Inflammatory macrophage treated with lipopolysaccharide for 4 hours (primary cell): ENCODE measurements at places on chromosomes 1 and 21.
A peak's percentile ranks its signal among the peaks of the same experiment; 100 is the strongest.

- no peak for DNase-seq
These were observed 24.5 kb downstream of the BACH1 start for GRCh38 chr21:29323189-29323588.

- DNase-seq = peak; percentile 77
These were observed 8.4 kb downstream of the QSOX1 start for GRCh38 chr1:180163041-180163440.

- DNase-seq = peak; percentile 98
These were observed 13.8 kb upstream of the AK2 start for GRCh38 chr1:33050221-33051076.

DNA sequence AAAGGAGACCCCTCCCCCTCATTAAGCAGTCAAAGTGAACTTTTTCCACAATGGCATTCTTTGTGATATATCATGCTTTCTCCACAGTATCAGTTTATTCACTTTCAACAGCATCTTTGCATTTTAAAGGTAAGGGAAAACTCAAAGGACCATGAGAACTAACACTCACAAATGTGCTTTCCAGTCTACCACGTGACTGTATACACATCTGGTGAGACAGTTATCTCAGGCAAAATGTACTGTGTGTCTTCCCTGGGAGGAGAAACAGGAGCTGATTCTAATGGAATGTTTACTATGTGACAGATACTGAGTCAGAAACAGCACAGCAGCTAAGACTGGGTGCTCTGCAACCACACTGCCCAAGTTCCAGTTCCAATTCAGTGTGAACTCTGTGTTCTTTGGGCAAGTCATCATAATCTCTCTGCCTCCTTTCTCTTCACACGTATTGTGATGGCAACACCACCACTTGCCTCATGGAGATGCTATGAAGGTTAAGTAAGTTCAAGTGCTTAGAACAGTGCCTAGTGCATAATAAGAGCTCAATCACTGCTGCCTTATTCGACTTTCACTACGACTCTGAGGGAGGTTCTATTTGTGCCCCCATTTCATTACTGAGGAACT lies 79.0 kb downstream of the SLC45A1 start:
- peak; percentile 64 for DNase-seq

DNA sequence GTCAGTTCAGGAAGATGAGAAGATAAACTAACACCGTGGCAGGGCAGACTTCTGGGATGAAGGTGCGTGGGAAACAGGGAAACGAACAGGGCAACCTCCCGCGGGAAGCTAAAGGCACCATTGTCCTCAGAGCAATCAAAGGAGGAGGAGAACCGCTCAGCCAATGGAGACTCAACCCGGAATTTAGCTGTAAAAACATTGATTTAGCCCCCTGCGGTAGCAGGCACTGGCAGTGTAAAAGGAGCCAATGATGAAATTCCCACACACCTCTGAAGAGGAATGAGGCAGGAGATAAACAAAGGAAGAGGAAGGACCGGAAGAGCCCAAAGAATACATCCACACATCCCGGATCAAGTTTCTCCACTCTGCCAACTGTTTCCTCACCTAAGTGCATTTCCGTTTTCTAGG lies 19.5 kb downstream of the HLCS start:
- no peak for DNase-seq

DNA sequence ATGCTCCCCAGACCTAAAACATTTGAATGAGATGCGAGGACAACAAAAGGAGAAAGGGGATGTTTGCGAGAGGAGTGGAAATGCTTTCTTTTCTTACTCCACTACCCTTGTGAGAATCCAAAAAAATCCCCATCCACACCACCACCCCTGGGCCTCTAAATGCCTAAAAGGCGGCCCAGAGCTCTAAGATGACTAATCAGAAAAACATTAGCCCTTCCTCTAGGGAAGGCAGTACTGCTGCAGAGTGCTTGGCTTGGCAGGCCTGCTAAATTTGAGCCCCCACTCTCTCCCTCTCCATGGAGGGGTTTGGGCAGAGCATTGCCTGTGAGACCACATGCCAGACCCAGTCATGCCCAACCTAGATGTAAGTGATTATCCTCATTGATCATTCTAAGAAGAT lies 347.9 kb downstream of the USH2A start:
- DNase-seq = no peak

DNA sequence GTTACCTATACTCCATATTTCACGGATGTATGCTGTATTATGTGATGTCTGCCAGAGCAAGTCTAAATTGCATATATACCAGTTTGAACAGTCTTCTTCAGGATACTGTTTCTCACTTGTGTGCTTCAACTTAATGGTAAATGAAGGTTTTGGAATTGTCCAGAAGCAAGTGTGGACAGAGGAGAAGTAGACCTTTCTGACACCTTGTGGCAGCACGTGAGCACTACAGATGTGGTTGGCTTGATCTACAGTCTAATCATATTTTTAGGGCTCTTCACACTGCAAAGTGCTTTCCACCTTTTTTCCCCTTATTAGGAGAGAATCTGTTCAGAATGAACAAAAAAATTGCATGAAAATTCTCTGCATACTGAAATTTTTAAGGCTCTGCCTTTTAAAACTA lies 10.9 kb downstream of the MORC3 start:
- DNase-seq = peak; percentile 44

- peak; percentile 97 for DNase-seq
These were observed 13.7 kb downstream of the DHRS3 start for GRCh38 chr1:12604114-12604874.

- DNase-seq = no peak
These were observed 18.2 kb downstream of the CENPF start for GRCh38 chr1:214621236-214621635.

- no peak for DNase-seq
These were observed 45.5 kb downstream of the TOR1AIP2 start for GRCh38 chr1:179831852-179832699.

- DNase-seq = no peak
These were observed 201.0 kb downstream of the PBX1 start for GRCh38 chr1:164759979-164760469.

DNA sequence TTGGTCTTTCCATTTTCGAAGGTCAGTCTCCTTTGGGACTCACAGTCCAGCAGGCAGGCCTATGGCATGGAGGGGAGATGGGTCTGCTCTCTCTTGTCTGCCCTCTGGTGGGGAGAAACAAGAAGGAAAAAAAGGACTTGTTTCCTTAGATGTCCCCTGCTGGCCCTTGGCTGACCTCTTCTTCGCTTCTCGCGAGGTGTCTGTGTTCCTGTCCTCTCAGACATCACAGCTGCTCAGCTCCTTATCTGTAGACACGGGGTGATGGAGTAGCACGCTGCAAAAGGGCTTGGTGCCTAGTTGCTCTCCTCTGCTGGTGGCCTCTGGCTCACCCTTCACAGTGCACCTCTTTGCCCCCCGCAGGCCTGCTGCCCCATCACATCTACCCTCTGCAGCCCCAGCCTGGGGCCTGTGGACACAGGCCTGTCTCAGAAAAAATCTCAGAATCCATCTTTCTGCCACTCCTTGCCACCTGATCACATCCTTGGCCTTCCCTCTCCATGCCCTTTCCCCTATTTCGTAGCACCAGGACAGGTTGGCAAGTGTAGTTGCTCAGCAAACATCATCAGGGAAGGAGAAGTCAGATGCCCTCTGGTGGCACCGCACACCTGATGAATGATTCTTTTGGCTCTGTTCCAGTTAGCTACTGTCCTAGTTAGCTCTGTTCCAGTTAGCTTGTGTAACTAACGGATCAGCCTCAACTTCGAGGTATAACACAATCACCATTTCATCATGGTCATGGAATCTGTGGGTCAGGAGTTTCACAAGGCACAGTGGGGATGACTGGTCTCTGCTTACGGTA lies 18.7 kb upstream of the AK2 start:
- DNase-seq = peak; percentile 89

DNA sequence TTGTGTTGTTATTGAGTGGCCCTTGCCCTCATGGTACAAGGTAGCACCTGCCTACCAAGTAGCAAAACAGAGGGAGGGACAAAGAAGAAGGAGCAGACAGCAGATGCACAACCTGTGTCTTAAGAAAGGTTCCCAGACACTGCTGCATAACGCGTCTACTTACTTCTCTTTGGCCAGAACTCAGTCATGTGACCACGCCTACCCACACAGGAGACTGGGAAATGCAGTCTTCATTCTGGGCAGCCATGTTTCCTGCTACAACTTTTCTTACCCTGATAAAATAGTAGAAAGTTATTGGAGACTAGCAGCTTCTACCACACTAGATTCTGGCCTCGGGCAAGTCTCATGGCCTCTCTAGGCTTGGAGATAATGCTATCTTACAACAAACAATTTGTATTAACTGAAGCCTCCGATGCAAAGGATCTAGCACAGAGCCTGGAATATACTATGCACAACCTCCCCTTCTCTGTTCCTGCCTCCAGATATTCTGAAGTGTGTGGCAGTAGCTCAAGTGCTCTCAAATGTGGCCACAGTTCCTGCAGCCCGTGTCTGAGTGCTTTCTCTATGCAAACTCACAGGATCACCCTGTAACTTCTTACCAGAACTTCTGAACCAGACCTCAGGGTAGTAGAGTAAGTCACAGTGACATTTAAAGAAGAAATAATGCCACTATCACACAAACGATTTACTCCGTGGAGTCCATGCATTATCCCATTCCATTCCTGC lies 34.1 kb upstream of the BTG2 start:
- peak; percentile 81 for DNase-seq

DNA sequence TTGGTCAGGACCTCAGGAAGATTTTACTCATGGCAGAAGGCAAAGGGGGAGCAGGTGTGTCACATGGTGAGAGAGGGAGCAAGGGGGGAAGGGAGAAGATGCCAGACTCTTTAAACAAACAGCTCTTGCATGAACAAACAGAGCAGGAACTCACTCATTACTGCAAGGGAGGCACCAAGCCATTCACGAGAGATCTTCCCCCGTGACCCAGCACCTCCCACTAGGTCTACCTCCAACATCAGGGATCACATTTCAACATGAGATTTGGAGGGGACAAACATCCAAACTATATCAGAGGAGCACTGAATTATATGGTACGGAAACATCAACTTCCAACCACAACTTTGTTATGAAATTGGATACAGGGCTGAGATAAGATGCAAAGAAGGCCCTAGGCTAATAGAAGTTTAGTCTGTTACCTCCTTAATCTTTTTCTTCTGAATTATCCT lies 164.9 kb downstream of the ST6GALNAC3 start:
- DNase-seq = no peak

GRCh38 chr1:167997037-167997575 lies 60.2 kb upstream of the MPC2 start:
- no peak for DNase-seq

- peak; percentile 93 for DNase-seq
These were observed 11.1 kb upstream of the SLC30A1 start for GRCh38 chr1:211589782-211590721.

DNA sequence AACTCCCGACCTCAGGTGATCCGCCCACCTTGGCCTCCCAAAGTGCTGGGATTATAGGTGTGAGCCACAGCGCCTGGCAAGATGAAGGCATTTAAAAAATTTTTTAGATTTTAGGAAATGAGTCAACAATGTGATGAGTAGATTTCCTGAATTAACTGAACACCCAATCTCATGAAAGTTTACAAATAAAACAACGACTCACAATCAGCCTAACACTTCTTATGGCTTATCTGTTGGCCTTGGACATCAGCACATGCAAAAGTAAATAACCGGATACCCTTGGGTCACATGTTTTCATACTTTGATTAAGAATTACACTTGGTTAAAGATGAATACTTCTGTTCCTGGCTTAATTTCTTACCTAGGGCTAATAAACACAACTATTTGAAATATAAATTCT lies 3.0 kb downstream of the GNG12 start:
- DNase-seq = no peak

DNA sequence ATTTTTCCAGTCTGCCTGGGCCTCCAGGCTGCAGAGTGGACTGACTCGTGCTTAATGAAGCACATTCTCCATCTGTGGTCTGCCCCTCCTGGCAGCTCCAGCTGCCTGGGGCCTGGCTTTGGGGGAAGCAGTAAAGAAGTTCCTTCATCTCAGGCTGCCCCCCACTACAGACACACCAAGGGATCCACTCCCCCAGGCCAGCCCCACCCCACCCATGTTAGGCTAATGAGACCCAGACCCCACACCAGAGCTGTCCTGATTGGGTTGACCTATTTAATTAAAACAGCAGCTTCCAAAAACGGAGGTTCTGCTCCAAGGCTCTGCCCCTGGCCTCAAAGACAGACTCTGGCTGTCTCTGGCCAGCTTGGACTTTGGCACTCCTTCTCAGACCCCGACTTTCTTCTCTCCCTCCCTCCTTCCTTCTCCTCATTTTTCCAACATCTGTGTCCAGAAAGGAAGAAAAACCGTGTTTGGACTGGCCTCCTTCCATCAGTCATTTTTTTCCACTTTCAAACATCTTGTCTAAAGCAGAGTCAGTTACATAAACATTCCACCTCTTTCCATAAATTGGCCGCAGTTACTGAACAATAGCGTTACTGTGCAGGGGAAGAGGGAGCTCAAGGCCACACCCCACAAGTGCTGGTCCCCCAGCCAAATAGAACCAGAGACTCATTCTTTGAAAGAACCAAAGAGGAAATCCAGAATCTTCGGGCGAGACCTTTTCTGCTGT lies 29.7 kb downstream of the SERTAD4 start:
- no peak for DNase-seq

- DNase-seq = no peak
These were observed 1.2 kb downstream of the GTF2B start for GRCh38 chr1:88890131-88890530.

DNA sequence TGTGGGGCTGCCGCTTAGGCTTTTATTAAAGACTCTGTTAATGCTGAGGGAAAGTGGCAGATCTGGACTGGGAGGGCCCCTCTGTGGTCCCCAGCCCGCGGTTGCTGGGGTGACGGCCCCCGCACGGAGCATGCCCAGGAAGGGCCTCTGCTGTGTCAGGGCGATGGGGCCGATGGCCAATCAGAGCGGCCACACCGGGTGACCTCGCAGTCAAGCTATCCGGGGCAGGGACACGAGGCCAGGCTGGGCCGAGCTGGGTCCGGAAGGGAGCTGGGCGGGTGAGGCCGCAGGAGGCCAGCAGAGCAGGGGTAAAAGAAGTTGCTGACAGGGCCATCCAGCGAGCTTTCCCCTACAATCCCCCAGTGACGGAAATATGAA lies 145.1 kb downstream of the CASZ1 start:
- DNase-seq = no peak

DNA sequence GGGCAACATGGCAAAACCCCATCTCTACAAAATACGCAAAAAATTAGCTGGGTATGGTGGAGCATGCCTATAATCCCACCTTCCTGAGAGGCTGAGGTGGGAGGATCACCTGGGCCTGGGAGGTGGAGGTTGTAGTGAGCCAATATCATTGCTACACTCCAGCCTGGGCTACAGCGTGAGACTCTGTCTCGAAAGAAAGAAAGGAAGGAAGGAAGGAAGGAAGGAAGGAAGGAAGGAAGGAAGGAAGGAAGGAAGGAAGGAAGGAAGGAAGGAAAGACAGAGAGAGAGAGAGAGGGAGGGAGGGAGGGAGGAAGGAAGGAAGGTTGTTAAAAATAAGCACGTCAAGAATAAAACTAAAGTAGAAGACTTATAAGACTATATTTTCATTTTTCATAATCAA lies 17.0 kb upstream of the ATP1A1 start:
- DNase-seq = no peak

- no peak for DNase-seq
These were observed 47.3 kb downstream of the NTNG1 start for GRCh38 chr1:107188160-107188559.
